ENCODE measurements at places on chromosomes 1 and 21.

- DNase-seq = no peak
These were observed at the start of gene CNTN2 for GRCh38 chr1:205042911-205043806. TSS of gene CNTN2 (plus strand) at chr1:205043212. CDS start at chr1:205053186, 9,974 bp downstream.

- DNase-seq = peak; percentile 22
These were observed 708 bp upstream of the ZNF362 start for GRCh38 chr1:33255347-33256220.

GRCh38 chr1:175297291-175297690 lies 104.7 kb upstream of the KIAA0040 start:
- no peak for DNase-seq

DNA sequence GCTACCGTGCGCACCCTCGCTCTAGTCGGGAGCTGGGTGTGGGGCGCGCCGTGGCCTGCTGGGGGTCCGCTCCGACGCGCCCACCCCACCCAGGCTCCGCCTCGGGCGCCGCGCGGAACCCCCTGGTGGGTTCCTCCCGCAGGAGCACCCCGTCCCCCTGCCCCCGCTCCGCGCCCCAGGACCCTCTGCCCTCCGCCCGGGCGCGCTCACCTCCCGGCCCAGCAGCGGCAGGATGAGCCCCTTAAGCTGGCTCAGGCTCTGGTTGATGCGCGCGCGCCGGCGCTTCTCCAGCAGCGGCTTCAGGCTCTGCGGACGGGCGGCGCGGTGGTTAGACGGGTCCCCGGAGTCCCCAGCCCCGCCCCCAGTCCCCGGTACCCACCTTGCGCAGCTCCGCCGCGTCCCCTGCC lies 319 bp downstream of the HES2 start:
- no peak for DNase-seq

DNA sequence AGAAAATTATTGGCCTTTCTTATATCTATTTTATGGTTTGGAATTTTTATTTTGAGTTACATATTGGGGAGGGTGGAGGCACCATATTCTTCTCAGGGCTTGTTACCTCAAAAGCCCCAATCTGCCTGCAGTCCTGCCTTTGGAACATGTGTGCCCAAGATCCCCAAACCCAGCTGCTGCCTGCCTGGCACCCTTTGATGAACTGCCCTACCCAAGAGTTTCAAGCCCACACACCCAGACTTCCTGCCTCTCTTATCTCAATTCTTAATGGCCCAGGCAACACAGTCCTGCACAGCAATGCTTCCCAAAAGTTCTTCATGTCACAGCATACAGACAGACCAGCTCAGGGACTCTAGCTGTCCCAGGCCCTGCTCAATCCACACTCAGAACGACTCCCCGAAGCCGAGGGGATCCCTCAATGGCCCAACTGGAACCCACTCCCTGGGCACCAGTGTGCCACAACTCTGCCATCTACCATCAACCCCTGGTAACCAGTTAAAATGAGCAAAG lies 19.2 kb downstream of the OLFML2B start:
- DNase-seq = no peak

DNA sequence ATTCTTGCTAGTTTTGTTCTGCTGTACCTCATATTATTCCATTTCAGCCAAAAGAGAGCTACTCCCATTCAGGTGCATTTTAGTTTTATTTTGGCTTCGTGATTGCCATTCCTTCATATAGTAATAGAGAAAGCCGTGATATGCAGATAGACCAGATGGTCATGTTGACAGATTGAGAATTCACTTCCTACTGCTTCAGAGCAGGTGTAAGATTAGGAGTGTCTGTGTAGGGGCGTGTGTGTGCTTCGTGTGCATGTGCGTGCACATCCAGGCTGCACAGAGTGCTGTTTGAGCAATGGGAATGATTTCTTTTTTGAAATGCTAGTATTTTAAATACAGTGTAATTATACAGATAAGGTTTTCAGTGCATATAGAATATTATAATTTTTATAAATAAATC lies 10.3 kb downstream of the NFIA start:
- no peak for DNase-seq

- peak; percentile 11 for DNase-seq
These were observed 697 bp upstream of the ZNF670 start for GRCh38 chr1:247079141-247079874.

GRCh38 chr1:90717356-90717664 lies 208 bp upstream of the BARHL2 start:
- no peak for DNase-seq

- DNase-seq = no peak
These were observed 12.0 kb downstream of the SLAMF8 start for GRCh38 chr1:159838715-159839114.

DNA sequence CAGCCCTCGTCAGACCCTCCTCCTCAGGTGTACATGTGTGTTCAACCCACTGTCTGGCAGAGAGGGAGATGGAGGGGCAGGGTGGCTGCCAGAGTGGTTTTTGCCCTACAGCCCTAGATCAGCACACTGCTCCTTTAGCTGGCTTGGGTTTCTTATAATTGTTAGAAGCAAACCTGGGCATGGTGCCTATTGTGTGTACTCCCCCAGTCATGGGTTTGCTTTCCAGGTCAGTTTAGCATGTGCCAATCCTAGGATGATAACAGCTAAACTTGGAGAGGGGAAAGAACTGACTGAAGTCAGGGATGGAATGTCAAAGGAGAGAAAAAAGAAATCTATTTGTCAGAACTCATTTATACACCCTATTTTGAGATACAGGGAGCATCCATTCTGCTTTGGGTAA lies 63.3 kb downstream of the UCK2 start:
- no peak for DNase-seq

- DNase-seq = no peak
These were observed 5.2 kb downstream of the NPPA start for GRCh38 chr1:11842154-11843041.

DNA sequence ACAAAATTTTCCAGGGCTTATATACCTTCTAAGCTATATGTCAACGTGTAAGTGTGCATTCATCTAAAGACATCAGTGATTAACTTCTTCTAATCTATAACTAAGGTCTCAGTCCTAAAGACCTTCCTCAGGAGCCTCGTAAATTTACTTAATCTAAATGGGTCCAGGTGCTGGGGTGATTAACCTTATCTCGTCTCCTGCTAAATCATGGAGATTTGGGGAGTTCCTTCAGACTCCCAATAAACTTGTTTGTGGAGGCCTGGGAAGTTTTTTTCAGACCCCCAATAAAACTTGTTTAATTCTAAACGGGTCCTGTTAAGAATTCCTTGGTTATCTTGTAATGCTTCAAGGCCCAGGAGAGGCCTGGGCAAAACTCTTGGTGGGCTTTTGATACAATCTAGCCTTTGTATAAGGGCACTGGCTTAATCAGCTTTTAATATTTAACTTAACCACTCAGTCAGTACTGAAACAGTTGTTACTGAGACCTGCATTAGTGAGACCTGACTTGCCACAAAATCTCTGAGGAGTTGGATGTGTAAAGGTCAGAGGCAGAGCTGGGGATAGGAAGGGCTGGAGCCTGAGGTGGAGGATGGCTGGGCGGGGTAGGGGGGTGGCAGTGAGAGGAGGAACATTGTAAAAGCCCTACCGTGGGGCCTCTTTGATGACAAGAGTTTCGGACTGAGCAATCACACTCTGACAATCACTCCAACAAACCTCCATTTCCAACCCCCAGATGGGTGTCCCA lies 6.2 kb upstream of the HMGCS2 start:
- no peak for DNase-seq

DNA sequence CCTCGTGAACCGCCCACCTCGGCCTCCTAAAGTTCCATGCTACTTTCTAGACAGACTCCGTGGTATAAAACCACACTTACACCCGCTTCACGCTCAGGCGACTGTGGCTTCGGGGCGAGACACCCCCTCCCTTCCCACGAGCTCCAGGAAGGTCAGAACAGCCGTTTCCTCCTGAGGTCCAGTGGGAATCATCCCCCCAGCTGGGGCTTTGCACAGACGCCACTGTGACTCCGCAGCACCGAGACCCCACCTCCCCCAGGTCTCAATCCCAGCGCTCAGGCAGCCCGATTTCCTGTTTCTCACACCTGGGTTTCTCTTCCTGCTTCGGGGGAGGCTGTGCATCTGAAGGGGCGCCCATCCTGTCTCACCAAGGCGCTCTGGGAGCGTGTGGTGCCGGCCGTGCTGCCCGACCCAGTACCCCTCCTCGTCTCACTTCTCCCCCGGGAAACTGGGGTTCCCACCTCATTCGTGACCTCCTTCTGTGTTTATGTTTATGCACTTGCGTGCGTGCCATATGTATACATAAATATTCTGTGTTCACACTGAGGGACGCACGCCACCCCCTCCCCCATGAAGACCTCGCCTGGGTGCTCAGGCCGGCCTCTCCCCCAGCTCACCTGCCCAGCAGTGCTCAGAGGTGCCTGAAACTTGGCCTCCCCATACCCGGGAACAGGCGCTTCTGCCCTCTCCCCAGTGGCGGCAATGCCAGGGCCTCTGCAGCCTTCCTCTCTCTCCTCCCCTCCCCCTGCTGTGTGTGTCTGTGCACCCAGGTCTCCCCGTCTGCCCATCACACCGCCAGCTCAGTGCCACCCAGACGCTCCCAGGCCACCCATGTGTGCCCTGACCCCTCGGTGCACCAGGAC lies 14.6 kb downstream of the SLC35E2B start:
- peak; percentile 53 for DNase-seq

DNA sequence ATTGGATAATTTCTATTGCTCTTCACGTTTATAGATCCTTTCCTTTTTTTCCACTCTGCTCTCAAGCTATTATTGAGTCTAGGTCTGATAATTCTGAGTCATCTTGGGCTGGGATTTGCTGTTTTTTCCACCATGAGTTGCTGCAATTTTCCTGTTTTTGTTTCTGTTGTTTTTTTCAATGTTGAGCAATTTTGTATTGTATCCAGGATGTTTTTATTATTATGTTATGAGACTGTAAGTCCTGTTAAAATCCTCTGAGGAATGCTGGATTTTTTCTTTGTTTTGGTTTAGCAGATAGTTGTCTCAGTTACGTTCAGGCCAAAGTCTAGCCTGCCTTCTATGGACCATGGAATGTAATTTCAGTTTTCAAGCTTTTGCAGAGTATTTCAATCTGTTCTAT lies 13.0 kb upstream of the SLC35A3 start:
- DNase-seq = no peak

GRCh38 chr1:153341431-153341934 lies 7.2 kb downstream of the PGLYRP4 start:
- no peak for DNase-seq

- no peak for DNase-seq
These were observed at the start of gene HIVEP3 for GRCh38 chr1:41918450-41919043. TSS of gene HIVEP3 (minus strand) at chr1:41918922.

DNA sequence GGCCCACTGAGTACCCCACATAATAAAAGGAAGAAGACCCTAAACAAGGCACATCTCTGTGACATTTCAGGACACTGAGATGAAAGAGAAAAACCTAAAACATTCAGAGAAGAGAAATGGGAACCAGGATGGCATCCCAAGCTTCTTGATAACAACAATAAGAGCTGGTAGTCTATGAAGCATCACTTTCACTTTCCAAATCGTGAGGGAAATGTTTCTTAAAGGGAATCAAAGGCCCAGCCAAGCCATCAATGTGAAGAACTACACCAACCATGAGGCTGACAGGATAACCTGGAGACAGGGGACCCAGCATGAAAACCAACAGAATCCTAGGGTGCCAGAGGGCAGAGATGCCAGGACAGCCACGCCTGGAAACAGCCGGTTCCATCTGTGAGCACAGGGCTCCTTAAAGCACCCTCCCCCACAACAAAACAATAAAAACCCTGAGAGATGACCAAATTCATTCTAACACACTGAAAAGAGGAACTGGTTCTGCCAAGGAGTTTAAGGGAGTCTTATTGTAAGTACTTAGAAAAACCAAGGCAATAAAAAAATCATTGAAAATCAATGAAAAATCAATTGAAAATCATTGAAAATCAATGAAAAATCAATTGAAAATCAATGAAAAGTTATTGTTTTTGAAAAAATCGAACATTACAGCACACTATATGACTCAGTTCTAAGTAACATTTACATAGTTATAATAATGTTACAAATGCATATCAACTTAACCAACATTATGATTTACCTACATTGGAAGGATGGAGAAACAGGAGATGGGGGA lies 141.5 kb upstream of the ERG start:
- DNase-seq = no peak

DNA sequence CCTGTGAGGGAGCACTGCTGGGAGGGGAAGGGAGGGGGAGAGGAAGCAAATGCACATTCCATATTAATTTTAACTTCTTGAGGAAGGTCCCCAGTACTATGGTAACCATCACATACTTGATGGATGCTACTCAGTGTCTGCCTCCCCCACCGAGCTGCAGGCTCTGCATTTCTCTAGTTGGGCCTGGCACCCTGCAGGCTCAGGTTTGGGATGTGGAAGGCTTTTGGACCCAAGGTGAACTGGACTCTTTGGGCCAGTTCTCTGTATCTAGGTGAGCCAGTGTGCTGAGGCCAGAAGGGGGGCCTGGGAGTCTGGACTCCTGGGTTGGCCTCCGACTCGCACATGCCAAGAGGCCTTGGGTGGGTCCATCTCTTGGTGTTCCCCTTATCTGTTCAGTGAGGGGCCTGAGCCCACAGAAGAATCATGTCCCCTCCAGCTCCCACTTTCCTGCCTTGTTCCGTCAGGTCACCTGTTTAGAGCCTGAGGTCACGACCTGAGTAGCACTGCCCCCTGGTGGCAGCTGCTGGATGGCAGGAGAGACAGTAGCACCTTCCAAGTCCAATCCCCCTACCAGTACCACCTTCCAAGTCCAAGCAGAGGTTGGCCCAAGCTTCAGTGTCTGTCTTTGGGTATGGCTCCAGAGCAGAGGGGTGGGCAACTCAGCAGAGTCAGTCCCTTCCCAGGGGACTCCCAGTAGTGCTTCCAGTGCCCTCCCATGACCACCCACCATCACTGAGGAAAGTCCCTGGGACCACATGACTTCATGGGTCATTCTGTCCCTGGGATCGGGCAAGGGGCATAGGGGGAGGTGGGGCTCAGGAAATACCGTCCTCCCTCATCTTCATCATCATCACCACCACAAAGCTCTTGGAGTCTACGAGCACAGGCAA lies 241.8 kb downstream of the TRABD2B start:
- DNase-seq = peak; percentile 4

GRCh38 chr1:16211824-16212223 lies 628 bp downstream of the ARHGEF19 start:
- no peak for DNase-seq

DNA sequence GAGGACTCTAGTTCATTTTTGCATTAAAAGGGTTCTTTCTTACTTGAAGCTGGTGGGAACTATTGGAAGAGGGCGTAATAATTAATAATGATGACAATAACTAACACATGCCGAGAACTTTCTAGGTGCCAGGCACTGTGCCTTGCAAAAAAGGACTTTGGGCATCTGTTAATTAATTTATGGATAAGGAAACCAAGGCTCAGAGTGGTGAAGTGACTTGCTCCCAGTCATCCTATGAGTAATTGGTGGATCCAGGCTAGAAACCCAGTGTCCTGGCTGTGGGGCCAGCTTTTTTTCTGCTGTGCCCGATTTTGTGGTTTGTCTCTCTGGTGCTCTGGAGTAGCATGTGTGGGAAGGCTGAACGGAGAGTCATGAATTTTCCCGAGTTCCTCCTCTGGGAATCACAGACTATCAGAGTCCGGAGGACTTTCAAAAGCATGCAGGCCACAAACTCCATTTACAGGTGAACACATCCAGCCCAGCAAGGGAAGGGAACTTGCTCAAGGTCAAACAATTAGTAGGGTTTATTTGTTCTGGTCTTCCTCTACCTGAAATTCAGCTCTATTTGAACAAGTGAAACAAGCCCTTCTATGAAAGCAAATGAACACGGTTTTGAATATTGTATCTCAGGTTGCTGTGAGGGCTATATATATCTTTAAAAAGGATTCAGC lies 23.4 kb downstream of the ROR1 start:
- DNase-seq = no peak

- no peak for DNase-seq
These were observed 90.1 kb downstream of the PGBD5 start for GRCh38 chr1:230335861-230336522.
